Progenitor cell of endocrine pancreas (in vitro differentiated cells): ENCODE measurements at places on chromosomes 7 and 10.

- no peak for DNase-seq
Measured at GRCh38 chr7:40986351-40986873, 716.5 kb downstream of the INHBA start.

DNA sequence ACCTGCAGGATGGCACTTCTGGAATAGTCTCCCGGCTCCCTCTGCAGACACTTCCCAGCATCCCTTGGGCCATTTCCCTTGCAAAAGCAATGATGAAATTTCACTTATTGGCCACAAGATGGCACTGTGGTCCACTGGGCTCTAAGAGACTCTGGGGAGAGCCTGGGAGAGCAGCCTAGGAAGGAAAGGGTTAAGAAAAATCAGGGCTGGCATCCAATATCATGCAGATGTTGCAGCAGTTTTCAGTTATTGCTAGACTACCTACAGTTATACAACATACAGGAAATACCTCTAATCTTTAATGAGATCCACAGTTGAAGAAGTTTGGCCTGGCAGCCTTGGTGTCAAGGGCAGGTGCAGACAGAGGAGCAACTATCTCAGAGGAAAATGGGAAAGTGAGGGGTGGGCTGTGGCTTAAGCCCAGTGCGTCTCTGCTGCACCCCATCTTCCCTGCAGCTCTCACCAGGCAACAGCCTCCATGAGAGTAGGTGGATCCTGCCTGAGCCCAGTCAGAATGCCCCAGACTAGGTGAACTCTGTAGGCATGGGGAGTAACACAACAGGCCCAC is 100.2 kb upstream of the PRSS58 start:
- DNase-seq: no peak

DNA sequence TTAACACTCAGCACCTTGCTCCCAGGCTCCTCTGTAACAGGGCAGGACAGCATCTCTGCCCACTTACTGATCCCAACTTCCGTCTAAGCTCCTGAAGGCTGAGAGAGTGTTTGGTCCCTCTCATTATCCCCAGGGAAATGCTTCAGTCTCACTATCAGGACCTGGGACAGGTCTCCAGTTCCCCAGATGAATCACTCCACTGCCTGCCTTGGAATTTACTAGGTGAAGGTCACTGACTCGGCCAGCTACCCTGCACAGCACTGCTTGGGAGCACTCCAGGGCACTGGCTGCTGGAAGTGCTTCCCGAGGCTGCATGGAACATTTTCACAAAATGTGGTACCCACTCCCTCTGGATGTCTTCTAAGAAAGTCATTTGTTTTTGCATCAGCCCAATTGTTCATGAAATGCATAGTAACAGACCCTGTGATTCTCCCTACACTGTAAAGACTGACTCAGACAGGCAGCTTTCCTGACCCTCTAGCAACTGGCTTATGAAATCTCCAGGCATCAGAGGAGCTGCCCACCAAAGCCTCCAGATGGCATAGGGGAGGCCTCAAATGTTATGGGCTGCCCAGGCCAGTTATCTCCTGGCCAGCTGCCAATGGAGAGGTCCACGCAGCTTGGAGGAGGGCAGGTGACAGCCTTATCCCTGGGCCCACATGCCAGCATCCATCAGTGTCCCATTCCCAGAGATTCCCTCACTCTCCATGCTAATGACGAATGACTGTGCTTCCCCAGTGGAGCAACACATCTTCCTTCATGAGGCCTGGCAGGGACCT is 89.1 kb downstream of the GFRA1 start:
- DNase-seq: peak; percentile 19

DNA sequence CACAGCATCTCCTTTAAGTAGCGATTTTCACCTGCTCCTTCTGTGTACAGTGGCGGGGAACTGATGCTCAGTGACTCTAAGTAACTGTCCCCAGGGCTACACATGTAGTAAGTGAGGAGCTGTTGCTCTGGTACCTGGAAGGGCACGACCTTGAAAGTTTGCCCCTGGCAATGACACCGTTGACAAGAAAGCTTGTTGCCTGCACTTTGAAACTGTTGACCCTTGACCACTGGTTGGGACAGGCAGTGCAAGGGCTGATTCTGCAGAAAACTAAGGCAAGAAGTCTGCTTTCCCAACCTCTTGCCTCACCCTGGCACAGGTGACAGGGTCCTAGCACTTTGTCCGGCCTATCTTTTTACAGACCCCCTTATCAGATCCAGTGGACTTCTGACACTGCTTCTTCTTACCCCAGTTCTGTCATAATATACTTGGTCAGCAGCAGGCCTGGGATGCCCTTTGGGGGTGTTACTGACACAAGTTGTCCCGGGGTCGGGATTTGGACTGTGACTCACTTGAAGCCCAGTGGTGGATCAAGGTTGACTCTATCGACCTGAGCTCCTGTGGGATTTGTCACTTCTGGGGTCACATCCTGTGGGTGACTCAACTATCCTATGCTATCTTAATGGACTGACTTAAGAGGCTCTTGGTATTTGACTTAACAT is 5.8 kb downstream of the ACSL5 start:
- no peak for DNase-seq

DNA sequence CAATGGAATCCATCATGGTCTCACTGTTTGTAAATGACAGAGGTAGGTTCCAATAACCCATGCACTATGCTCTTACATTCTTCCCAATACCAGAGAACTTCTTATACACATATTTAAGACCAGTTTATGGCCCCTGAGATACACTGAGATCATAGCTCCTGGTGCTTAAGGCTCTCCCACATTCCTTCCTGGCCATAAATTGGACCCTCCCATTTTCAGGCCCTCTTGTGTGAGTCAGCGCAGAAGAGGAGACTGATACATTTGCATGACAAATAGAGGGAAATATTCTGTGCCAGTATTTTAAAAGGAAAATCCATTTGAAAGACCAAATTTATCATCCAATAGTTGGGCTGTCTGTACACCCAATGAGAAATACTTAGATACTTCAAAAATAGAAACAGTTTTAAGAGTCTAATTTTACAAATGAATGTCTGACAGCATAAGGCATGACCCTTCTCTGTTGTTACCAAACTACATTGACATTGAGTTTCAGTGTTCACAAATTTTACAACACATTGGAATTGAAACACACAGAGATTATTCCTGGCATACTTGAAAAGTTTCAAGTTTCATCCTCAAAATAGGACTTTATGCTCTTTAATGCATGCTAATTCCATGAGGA is 35.3 kb downstream of the SLC16A9 start:
- DNase-seq: no peak

DNA sequence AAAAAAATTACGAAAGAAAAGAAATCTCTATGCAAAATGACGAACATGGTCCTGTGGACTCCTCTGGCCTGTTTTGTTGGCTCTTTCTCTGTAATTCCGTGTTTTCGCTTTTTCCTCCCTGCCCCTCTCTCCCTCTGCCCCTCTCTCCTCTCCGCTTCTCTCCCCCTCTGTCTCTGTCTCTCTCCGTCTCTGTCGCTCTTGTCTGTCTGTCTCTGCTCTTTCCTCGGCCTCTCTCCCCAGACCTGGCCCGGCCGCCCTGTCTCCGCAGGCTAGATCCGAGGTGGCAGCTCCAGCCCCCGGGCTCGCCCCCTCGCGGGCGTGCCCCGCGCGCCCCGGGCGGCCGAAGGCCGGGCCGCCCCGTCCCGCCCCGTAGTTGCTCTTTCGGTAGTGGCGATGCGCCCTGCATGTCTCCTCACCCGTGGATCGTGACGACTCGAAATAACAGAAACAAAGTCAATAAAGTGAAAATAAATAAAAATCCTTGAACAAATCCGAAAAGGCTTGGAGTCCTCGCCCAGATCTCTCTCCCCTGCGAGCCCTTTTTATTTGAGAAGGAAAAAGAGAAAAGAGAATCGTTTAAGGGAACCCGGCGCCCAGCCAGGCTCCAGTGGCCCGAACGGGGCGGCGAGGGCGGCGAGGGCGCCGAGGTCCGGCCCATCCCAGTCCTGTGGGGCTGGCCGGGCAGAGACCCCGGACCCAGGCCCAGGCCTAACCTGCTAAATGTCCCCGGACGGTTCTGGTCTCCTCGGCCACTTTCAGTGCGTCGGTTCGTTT is 83.5 kb upstream of the SLF2 start:
- no peak for DNase-seq

DNA sequence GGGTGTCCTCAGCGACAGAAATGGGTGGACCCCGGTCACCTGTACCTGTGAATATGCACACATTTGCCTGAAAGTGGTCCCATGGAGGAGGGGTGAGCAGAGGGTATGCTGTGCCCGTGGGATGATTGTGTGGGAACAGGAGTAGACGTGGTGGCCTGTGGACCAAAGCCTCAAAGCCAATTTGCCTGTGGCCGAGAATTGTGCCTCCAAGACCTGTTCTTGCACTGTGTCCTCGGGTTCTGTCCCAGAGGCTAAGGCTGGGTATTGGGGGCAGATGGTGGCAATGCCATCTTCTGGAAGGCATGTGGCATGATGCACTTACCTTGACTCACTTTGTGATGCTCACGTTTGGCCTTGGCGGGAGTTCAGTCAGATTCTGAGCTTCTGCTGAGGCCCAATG is 351.0 kb downstream of the TCERG1L start:
- no peak for DNase-seq

DNA sequence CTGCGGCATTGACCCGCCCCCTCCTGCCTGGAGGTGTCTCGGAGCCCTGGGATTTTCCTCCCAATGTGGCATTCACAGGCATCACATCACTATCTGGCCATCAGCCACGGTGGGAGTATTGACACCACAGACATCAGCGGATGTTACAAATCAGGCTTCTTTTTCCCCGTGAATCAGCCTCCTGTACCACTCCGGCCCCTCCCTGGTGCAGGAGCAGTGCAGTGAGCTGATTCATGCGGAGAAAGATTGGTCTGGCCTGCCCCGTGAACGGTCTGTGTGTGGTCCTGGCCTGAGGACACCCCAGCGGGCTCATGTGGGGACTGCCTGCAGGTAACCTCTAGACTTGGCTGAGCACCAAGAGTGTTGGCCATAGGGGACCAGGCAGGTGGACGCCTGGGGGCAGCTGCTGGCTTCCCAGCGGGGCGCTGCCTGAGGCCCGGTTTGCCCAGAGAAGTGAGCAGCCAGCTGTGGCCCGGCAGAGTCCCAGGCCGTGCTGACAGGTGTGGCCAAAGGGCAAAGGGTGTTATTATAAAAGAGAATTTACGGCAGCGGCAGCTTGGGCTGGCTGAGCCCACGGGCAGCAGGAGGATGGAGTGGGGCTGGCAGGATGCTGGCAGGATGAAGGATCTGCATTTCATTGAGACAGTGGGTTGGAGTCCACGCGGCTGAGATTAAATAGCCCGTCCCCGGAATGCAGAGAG is 32.1 kb upstream of the GNA12 start:
- no peak for DNase-seq

DNA sequence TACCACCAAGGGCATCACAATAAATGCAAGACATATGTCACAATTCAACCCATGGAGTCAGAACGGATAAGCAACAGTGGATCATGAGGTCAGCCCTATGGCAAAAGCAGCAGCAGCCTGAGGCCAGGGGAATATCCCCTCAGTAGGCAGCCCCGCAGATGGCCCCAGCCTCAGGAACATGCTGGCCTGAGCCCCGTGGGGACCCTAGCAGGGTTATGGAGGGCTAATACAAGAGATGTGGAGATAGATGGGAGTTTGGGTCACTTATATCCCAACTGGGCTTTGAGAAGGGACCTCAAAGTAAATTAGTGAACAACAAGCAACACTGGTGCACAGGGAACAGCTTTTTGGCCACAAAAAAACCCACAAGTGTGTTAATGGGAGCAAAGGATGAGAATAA is 9.1 kb downstream of the TMEM72 start:
- no peak for DNase-seq

DNA sequence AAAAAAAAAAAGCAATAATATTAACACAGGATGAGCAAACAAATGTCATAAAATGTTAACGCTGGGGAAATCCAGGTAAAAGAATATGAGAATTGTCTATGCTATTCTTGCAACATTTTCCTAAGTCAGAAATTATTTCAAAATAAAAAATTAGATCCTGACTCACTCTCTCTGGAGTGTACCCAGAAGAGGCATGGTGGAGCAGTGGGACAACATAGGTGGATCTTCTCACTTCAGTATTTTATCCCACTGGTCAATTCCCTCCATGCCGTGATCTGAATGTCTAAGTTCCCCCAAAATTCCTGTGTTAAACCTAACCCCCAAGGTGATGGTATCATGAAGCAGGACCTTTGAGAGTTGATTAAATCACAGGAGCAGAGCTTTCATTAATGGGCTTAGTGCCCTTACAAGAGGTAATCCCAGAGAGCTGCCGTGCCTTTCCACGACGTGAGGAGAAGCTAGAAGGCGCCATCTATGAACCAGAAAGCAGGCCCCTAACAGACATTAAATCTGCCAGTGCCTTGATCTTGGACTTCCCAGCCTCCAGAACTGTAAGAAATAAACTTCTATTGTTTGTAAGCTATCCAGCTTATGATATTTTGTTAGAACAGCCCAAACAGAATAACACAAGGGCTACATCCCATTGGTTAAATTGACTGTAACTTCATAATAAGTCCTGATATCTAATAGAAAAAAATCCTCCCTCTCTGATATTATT is 35.2 kb downstream of the USP6NL start:
- DNase-seq: no peak

DNA sequence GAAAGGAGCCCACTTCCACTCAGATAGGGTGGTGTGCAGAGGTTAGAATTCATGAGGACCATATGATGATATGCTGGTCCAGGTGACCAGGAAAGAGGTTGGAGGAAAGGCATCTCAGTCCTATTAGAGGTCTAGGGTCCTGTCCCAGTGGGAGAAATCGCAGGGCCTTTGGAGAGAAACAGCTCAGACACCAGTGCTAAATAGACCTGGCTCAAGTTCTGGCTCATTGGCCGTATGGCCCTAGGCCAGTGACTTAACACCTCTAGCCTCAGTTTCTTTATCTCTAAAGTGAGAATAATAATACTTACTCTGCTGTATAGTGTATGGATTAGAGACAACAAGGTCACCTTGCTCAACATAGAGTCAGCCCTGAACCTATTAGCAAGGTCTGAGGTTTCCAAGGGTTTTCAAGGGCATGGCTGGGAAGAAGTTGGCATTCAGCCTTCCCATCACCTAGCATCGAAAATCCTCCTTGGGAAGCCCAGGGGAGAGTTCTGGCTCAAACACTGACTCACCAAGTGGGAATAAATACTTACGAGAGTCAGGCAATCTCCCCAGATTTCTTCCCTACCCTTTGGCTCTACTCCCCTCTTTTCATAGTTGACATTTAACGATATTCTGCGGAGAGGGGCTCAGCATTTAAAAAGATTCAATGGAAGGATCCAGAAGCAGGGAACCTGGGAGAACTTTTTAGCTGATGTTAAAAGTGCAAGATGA is 473.1 kb upstream of the PODXL start:
- no peak for DNase-seq

- DNase-seq: no peak
Measured at GRCh38 chr10:60823324-60823723, 45.0 kb downstream of the CDK1 start.

DNA sequence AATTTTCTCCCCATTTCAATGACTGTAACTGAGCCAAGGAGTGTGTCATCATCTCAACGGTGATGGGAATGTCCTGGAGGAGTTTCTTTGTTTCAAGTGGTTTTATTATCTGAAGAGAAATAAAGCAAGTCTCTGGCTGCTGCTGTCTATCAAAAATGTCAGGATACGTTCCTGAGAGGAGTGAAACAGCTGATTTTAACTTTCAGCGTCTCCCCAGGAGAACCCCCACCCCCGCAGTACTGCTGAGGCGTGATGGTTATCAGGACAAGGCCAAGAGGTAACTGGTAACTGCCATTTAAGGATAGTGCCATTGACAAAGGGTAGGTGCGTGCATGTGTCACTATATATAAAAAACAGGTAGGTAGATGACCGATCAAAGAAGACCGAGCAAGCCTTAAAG is 70.3 kb upstream of the LRGUK start:
- no peak for DNase-seq

GRCh38 chr7:108024538-108024937 is 21.6 kb upstream of the LAMB1 start:
- DNase-seq: no peak

- DNase-seq: no peak
Measured at GRCh38 chr10:52566471-52567246, 205.9 kb downstream of the MBL2 start.

GRCh38 chr7:104839842-104840241 is 174.2 kb upstream of the KMT2E start:
- DNase-seq: no peak
